NCI-H460 (cell line): ENCODE measurements at places on chromosomes 4 and X.
A peak's percentile ranks its signal among the peaks of the same experiment; 100 is the strongest.

GRCh38 chrX:72042852-72043248, 88.9 kb downstream of the RTL5 start:
- no peak for DNase-seq

- DNase-seq: no peak
Observed at GRCh38 chrX:94121799-94122198, 447.8 kb downstream of the FAM133A start.

DNA sequence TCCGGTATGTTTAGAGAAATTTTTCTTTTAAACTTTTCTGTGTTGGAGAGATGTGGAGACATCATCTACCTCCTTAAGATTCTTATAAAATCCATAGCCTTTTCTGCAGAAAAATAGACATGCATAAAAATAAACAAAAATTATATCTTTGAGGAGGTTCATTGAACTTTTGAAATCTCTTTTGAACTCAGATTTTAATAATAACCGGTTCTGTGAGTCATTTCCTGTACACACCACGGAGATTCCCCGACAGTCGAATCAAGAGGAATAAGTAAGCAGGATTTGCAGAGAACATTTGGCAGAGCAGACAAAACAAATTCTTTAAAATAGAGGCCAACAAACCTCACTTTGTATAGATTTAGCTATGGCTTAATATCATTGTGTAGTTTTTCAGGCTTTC, 918.7 kb upstream of the POU3F4 start:
- no peak for DNase-seq

DNA sequence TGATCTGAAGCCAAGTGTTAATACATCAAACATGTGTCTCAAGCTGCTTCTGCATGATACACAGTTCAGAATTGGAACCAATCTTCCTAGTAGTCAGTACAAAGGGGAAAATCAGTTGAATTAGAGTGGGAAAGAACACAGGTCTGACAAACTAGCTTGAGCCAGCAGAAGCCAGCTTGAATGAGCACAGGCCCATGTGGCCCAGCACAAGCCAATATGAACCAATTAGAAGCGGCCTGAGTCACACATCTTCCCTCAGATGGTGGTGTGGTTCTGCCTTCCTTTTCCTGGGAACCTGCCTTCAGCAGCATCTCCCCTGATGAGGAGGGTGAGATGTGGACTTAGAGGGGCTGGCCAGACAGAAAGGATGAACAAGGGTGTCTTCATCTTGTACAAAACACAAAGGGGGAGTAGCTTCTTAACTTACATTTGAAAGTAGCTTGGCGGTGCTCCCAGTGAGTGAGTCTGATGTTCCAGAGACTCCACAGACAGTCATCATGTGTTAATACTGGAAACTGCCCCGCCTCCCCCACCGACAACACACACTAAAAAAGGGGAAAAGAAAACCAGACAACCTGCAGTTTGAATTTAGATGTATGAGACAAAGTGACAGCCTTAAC, 72.0 kb downstream of the FRMPD4 start:
- DNase-seq: no peak

- DNase-seq: no peak
Observed at GRCh38 chr4:19961091-19961490, 290.6 kb upstream of the SLIT2 start.

- DNase-seq: no peak
Observed at GRCh38 chr4:142557239-142557801, 288.8 kb downstream of the INPP4B start.

DNA sequence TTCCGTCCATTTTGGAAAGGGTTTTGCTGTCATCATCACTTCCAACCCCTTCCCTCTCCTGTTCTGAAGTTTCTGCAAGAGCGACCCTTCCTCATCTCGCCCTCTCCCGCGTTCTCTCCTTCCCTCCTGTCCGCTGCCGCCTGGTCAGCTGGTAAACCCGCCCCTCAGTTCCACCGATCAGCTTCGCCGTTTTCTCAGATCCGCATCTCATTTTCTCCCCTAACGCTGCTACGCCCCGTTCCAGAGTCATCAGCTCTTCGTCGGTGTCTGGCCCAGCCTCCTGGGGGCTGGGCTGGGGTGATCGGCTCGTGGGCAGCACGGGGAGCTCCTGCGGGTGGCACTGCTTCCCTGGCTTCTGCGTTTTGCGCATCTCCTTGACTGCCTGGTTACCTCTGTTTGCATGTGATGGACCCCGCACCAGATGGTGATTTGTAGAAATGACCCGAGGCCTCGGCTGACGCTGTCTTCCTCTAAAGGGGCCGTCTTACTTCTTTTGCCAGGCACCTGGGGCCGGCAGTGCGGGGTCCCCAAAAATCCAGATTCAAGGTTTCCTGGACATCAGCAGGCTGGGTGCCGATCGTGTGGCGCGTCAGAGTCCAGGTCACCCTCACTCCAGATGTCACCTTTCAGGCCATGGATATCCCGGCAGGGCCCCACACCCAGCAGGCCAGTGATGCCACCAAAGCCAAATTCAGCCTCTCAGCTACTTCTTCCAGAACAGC, 13.4 kb downstream of the CTBP1 start:
- no peak for DNase-seq

GRCh38 chr4:4384837-4385236, 2.1 kb upstream of the NSG1 start:
- no peak for DNase-seq

DNA sequence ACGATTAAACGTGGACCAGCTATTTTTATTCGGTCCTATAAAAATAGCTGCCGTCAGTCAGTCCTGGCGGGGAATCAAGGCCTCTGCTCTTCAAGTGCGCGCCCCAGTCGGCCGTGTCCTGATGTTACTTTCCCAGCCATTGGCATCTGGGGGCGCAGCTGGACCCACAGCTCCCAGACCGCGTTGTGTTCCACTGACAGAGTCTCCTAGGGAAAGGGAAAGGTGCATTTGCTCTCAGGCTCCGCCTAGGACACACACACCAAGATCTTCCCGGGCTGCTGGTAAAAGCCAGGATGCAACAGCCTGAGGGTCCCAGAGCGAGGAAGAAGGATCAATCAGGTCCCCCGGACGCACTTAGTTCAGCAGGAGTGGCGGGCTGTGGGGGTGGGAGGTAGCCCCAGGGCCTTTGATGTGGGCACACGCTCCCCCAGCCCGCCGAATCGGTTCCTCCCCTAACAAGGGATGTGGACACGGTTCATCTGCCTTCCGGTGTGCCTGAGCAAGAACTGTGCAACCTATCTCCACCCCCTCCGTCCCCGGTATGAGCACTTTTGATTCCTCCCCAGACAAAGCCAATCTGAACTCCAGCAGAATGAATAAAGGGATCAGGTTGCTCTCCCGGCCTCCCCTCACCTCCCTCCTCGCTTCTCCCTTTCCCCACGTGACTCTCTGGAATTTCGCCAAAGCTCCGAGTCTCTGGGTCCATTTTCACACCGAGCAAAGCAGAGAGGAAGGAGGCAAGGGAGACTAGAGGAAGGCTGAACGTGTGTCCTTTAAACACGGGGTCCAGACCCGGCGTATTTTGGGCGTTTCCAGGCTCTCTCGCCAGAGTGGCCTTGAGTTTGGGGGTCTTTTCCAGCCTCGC, 626 bp upstream of the FRAS1 start:
- no peak for DNase-seq

DNA sequence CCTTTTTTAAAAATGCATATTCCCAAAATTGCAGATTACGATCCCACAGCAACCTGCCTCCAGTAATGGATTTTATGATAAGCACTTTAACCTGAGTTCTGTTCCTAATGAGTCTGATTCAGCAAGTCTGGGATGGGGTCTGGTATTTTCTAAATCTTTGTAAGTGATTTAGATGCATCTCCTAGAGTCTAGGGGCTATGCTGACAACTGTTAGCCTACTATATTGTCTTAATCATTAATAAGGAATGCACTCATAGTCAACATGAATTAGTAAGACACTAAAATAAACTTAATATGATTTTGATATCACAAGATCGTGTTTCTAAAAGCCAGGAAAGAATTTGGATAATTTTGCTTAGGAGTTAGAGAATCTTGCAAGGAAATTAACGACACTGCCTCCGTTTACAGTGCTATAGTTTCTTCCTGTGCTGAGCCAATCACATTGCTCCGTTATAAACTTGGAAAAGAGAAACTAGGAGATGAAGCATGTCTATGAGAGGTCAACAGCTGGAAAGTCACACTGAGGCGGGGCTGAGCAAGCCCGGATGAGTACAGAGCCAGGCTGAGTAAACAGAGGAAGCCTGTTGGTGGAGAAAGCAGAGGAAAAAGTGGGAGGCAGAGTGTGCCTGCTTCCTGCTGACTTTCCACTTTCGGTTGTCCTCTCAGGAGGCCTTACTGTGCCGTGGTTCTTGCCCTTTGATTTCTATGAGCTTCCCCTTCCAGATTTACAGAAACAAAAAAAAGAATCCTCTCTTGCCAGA, 5.4 kb downstream of the SCARB2 start:
- DNase-seq: peak; percentile 48

DNA sequence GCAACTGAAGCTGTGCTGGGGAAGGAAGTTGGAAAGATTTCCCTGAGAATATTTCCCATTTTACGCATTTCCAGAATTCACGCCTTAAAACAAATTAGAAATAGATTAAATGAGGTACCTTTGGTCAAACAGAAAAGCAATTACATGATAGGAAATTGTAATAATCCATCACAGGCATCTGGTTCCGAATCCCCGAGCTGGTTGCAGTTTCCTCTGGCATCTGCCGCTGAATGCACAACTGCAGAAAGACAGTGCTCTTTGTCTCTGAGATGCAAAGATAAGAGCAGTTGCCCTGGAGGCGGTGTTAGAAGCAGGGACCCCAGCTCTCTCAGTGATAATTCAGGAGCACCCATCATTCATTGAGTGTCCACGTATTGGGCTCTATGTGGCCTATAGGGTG, 224.4 kb downstream of the LDB2 start:
- DNase-seq: no peak

GRCh38 chr4:159483110-159483781, 380.4 kb downstream of the RAPGEF2 start:
- no peak for DNase-seq

- DNase-seq: no peak
Observed at GRCh38 chr4:31241504-31242106, 521.4 kb downstream of the PCDH7 start.

DNA sequence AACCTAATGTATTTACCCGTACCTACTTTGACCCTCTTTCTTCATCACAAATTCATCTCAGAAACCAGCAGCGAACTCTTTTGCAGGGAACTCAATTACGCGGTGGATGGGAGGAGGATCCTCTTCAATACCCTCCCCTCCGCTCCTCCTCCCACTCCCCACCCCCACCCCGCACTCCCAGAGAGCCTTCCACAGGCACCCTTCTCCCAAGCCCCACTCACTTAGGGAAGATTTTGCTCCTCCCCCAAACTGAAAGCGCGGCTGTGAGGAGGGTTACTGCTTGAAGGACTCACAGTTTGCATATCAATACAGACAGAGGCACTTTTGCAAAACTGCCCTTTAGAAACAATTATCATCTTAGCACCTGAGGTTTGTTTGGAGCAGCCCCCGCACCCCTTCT, 960 bp upstream of the IL1RAPL1 start:
- no peak for DNase-seq

DNA sequence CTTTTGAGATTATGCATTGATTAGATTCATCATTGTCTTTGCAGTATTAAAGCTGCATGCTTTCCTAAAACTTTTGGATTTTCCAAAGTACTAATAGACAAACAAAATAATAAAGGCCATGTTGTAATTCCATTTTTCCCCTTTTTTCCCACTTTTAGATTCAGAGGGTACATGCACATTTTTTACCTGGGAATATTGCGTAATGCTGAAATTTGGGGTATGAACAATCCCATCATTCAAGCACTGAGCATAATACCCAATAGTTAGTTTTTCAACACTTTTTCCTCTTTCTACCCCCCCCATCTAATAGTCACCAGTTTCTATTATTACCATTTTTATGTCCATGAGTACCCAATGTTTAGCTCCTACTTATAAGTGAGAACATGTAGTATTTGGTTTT, 1863.6 kb downstream of the STIM2 start:
- no peak for DNase-seq

DNA sequence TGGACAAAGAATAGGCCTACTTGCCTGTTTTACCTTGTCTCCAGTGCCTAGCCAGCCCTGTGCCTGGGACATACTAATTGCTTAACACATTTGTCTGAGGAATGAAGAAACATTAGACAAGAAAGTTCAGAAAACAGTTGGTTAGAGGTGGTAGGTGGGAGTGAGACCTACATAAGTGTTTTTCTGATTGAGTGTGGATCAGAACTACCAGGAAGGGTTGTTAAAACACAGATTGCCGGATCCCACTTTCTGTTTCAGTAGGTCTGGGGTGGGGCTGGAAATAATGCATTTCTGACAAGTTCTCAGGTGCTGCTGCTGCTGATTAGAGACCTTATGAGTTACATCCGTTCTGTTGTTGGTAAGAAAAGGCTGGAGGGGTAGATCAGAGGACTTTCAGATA, 5.7 kb upstream of the JADE1 start:
- DNase-seq: no peak

GRCh38 chrX:33725535-33726210, 406.4 kb downstream of the FAM47A start:
- peak; percentile 14 for DNase-seq

DNA sequence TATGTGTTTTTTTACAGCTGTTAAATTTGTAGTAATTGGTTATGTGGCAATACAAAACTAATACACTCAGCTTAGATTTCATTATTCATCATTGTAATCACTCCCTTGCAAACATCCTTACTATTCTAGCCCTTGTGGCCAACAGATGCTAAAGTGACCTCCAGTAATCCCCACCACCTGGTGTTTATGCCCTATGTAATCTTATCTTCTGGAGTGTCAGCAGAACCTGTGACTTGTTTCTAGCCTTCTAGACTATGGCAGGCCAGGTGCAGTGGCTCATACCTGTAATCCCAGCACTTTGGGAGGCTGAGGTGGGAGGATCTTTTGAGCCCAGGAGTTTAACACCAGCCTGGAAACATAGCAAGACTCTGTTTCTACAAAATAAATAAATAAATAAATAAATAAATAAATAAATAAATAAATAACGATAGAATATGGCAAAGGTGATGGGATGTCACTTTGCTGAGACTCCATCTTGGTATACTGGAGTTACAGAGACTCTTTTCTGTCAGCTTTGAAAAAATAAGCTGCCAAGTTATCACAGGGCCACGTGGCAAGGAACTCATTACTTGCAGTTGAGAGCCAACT, 12.3 kb upstream of the TSR2 start:
- no peak for DNase-seq

DNA sequence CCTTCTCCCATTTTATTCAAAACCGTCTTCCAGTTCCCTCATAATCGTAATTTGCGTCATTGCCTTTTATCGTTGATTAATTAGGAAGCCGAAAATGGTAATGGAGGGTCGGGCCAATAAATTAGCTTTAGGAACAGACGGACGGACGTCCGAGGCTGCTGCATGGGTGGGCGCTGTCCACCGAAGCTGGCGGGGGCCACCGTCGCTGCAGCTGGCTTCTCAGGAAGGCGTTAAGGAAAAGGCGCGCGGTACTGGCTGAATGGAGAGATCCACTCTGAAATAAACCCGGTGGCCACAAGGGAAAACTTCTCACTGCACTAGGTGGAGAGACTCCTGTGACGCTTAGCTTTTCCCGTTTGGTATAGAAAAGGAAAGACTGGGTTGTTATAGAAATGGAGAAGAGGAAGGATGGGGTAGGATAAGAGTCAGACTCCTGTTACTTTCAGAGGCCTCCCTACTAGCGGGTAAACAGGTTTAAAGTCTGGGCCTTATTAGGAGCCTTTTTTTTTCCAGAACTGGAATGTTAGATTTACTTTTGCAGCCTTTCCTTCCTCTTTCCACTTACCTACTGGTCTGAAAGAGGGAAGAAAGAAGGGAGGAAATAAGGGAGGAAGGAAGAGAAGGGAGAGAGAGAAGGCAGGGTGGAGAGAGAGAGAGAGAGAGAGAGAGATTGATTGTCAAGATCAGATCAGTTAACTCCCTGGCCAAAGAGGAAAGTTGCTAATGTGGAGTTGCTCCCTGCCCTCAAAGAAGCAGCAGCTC, 11.3 kb upstream of the PRDM8 start:
- DNase-seq: no peak
